DMS53 (cell line): ENCODE measurements at places on chromosomes 4 and X.
A peak's percentile ranks its signal among the peaks of the same experiment; 100 is the strongest.

DNA sequence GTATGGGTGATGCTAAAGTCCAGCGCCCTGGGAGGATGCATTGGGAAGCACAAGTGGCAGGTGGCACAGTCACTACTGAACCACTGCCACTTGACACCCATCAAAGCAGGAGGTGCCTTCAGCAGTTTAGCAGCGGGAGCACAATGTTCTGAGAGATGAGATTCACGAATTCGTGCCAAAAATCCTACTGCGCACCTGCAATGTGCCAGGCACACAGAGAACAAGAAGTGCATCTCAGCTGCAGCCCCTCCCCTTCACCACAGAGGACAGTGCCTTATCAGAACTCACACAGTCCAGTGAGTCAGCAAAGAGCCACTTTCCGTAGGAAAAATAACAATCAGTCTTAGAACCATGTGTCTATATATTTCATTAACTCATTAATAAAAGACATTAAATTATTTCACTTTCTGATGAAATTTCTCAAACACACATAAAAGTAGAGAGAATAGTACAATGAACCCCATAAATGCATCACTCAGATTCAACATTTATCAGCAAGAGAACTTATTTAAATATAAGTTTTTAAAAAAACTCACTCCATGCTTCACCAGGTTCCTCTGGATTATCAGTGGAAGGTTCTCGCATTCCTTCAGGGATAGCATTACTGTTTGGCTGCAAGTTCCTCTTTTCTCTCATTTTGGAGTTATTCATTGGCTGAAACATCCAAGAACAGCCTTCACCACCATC is 47.0 kb downstream of the BEND2 start:
- peak; percentile 85 for DNase-seq

DNA sequence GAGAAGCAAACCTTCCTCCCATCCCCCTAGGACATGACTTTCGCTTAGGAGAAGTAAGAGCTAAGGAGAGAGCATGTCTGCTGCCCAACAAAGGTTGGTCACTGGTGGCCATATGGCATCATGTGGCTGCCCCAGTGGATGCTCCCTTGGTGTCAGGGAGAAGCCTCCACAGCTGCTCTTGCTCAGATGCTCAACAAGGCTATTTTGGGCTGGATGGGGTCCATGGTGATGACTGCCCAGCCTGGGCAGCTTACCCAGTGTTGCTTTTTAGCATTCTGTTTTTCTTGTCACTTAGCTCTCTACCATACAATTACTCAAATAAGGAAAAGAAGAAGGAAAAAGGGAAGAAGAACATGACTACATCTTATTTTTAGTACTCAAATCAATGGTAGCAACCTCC is 48.9 kb upstream of the PPARGC1A start:
- no peak for DNase-seq

- no peak for DNase-seq
Measured at GRCh38 chr4:183349673-183350072, 27.4 kb upstream of the CLDN24 start.

DNA sequence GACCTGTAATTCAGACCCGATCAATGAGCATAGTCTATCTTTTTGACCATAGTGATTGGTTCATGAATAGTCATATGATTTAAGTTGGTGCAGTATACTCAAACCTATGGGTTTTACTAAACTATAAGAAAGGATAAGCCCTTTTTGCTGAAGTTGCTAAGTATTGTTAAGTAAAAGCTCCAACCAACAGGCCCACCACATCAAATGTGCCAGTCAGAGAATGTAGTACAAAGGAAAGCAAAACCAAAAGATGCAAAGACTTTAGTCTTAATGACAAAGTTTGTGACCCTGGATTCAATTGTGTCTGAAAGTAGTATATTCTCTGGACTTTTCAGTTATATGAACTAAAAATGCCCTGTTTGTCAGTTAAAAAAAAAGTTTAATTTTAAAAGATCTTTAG is 208.1 kb upstream of the TET2 start:
- no peak for DNase-seq

DNA sequence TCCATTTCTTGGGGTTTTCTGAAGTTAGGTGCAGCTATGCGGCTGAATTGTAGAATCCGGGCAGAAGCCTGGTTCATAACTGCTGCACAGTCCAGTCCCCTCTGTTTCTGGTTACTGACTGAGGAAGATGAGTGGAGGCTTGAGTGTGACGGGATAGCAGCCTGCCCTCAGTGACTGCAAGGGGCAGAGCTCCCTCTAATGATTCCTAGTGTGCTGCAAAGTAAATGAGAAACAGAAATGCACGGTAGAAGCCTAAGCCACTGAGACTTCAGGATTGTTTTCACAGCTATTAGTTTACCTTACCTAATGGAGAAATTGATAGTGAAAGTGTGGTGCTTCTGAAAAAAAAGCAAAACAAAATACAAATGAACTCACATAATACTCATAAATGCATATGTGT is 189.2 kb downstream of the GPM6A start:
- no peak for DNase-seq

DNA sequence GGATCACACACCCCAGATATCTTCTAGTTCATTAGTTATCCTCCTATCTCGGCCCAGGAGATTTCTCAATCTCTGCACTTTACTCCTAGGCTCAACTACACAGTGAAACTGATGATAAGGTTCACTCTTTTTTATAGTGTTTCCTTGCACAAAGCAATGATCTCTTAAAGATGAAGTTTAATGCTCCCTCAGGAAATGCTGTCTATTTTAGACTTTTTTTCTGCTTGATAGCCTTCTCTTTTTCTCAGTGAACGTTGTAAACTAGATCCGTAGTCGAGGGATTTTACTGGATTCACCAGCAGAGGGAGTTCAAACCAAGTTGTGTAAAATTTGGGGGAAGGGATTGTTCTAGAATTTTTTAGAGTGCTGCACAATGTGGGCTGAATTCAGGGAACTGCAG is 269.6 kb downstream of the GBA3 start:
- peak; percentile 78 for DNase-seq

- peak; percentile 22 for DNase-seq
Measured at GRCh38 chr4:140344101-140344500, 29.3 kb upstream of the SCOC start.

DNA sequence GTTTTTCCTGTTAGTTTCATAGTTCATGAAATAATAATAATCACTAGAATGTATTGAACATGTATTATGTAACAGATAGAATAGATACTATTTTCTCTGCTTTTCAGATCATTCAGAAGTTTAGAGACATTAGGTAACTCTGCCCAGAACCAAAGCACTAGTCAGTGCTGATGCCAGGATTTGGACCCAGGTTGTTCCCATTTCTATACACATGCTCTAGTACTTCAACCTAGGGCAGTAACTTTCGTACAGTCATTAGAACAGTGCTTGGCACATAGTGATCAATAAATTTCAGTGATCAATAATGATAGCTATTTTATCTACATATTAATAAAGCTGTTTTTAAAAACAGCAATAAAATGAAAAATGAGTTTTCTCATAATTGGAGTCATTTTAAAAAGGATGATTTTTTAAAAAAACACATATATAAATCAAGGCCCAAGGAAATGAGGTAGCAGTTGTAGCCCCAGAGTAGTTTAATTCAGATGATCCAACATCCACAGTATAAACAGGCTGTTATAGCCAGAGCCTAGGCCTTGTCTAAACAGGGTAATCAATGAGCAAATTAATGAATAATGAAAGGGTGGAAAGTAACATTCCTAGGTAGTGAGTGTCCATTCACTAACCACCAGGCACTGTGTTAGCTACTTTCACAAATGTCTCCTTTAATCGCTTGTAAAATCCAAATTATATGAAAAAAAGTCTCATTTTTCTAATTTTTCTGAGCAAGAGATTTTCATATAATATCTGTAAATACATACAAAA is 25.6 kb downstream of the TXK start:
- DNase-seq = no peak

- DNase-seq = no peak
Measured at GRCh38 chr4:133385161-133385954, 236.3 kb downstream of the PCDH10 start.

DNA sequence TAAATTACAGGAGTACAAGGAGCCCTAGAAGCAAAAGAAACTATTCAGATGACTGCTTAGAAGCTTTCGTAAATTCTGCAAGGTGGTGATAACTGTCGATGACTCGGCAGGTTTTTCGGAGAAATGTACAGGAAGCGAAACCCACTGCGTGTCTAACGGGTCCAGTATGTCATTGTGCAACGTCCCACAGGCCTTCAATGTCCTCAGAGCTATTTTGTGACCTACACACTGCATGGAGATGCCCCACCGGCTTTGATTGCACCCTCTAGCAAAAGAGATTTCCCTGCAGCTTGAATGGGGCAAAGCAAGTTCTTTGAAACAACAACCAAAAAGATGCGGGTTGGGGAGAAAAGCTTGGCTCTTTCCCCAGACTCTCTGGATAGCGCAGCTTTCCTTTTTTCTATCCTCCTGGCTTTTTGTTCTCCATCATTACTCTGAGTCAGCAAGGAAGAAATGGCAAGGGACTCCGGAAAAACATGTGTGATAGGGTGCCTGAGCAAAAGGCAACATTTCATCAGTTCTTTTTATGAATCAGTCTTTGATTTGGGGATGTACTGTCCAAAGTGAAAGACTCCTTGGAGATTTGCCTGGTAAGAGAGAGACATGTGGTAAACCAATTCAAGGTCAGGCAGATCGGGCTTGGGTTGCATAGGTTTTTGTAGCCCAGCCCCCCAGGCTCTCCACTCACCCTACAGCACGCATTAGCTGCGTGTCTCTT is 112.0 kb upstream of the TBL1X start:
- no peak for DNase-seq

DNA sequence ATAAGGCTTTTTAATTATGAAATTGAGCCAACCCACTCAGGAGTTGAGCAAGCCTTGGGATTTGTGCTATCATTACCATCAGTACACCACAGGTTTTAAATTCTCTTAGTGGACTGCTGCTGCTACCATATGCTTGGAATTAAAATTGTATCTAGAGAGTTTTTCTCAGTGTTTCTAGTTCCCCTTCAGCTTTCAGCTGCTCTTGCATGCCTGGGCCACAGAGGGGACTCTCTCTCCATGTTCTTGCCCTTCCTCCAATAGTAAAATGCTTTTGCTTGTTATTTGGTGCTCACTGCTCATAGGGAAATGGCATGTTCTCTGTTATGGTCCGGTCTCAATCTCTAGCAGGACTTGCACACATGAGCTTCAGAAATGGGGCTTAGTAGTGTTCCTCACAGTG is 101.9 kb downstream of the IGSF1 start:
- DNase-seq = no peak

DNA sequence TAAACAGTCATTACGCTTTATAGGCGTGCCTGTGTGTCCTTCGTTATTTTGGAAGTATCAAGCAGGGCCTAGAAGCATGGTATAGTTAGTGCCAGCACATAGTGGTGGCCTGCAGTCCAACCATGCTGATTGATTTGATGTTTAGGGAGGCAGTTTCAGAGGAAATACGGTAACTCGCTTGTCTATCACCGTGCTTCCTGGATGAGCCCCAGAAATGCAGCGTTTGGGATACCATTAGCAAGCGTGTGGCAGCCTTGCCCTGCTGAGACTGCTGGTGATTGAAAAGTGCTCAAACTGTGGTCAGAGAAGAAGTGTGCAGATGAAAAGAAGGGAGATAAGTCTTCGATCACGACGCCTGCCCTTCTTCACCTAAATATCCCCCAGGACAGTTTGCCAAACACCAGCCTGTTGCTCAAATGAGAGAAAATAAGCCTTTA is 158.4 kb downstream of the CHIC2 start:
- peak; percentile 77 for DNase-seq
